Endothelial cell (in vitro differentiated cells): ENCODE measurements at places on chromosomes 7 and 10.
A peak's percentile ranks its signal among the peaks of the same experiment; 100 is the strongest.

GRCh38 chr7:28815928-28816373 is 142.2 kb downstream of the TRIL start:
- no peak for DNase-seq

DNA sequence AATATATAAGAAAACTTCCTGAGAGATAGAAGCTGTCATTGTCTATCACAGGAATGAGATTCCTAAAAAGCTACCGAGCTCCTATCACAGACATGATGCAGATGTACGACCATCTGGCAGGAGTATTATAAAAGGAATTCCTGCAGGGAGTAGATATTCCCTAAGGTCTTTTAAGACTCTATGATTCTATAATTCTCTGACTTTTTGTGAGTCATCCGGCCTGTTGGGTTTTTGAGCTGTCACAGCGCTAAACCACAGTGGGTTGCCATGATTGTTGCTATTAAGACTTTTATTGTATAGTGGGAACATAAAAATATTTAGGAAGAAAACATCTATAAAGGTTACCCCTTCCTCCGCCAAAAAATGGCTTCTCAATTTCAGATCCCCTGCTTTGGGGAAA is 223.4 kb downstream of the BMPER start:
- no peak for DNase-seq

DNA sequence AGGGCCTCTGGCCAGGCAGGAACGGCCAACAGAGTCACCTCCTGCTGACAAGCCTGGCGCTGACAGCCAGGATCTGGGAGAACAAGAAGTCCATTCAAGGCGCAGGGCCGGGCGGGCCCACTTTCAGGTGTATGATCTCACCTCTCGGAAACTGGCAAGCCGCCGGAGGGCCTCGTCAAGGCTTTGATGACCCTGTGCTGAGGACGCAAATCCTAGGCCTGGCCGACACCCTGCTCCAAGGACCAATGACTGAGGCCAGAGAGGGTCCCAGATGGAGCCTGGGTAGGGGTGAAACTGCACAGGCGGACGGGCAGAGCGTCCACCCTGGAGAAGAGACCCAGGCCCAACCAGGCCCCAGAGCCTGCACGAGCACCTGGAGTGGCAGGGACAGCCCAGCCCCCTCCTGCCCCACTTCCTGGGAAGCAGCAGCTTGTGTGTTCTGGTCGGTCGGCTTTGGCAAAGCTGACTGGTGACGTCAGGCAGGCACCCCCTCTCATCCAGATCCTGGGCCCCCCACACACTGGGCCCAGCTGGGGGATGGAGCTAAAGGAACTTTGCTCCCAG is 30.6 kb downstream of the MYL10 start:
- DNase-seq: no peak

- DNase-seq: no peak
Measured at GRCh38 chr7:39211581-39211980, 233.9 kb downstream of the POU6F2 start.

- DNase-seq: no peak
Measured at GRCh38 chr7:17554341-17555015, 256.0 kb downstream of the AHR start.

DNA sequence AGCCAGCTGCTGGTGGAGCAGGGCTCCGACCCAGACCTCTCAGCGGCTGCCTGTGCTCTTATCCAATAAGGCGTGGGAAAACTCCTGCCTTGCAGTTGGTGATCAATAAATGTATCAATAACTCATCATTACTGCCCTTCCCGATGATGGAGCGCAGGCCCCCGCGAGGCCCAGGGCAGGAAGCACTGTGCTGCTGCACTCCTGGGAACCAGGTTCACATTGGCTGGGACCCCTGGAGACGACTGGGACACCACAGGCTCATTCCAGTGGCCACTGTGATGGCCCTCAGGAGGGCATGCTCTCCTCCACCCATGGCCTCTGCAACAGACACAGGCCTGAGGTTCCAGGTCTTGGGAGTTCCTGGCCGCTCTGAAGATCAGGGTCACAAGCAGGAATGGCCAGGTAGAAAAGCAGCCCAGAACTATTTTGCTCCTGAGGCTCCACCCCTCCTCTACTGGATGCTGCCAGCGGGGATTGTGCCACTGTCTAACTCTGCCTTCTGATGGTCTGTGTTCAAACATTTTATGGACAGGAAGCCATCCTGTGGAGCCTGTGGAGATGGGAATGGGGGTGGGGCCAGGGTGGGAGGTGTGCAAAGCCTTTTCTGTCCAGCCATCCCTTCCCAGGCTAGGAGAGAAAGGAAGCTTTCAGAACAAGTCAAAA is 287.4 kb upstream of the ZMIZ1 start:
- no peak for DNase-seq

- peak; percentile 97 for DNase-seq
Measured at GRCh38 chr10:122374237-122374858, at the start of gene PLEKHA1. Gene PLEKHA1 (plus strand): TSS chr10:122374708. CDS start chr10:122393201, 18,493 bp downstream.

- no peak for DNase-seq
Measured at GRCh38 chr7:26159243-26159642, 7.2 kb downstream of the NFE2L3 start.

DNA sequence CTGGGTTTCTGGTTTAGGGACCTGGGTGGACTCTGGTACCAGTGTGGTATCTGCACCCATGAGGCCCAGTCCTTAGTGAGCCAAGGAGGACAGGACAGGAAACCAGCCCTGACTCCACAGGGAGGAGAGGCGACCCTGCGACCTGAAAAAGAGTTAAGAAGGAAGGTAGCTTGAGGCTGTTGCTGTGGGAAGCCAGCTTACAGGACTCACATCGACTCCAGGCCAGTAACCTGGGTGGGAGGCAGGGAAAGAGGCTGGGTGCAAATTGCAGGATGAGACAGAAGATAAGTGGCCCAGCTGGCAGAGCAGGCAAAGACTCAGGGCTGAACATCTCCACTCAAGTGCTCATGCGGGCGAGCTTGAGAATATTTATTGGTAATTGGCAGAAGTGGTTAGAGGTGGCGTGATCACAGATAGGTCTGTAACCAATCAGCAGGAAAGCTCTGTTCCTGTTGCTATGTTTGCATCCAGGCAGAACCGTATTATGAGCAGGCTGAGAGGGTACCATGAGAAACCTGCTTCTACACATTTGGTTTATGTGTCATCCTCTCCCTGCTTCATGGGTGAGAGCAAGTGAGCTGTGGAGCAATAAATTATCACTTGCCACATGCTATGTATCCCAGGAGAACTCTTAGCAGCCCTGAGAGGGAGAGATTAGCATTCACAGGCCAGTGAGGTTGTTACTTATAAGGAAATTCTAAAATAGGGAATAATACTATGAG is 11.0 kb downstream of the TLL2 start:
- no peak for DNase-seq

- DNase-seq: no peak
Measured at GRCh38 chr10:20254078-20254477, 437.8 kb downstream of the PLXDC2 start.

DNA sequence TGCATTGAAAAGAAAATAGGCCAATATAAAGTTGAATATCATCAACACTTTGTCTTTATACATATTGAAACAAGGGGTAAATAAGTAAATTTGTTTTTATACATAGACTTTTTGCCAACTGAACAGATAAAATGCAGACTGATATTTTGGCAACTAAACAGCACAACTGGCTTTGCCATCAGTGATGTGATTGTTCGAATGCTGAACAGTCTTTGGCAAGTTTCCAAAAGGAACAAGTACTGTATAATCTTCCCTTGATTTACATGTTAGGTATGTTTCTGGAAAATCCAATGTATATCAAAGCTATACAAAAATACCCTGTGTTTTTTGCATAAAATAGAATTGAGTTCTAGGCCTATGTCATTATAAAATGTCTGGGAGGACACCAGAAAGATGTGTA is 18.2 kb upstream of the ANKRD1 start:
- DNase-seq: no peak

- DNase-seq: no peak
Measured at GRCh38 chr10:81532403-81532802, 342.6 kb upstream of the NRG3 start.

DNA sequence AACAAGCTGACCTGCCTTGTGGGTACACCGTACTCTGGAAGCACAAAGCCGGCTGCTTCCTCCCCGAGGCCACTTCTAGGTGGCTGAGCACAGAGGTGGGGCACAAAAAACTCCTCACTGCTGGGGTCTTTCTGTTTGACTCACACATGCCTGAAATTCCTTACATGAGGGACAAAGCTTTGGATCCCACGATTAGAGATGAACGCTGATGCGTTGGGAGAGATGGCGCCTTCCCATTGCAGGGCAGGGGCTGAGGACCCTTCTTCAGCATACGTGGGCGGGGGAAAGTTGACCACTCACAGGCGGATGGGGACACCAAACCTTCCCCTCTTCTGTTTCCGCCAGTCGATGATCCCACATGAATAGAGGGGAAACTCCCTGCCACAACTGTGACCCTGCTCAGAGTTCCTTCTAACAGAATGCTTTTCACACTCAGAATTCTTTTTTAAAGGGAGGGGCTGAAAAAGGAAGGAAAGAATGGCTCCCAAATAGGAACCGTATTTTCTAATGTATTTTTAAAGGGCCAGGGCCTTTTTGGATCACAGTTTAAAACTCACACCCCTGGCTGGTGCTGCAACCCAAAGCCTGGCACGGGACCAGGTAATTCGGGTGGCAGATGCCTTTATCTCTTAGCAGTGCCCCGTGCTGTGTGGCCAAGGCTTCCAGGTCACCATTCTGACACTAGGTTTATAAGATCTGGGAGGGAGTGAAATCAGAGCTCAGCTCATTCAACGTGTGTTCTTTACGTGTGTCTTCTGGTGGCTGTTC is 134.0 kb downstream of the PRKAG2 start:
- DNase-seq: no peak

GRCh38 chr10:132578287-132578951 is 40.8 kb downstream of the INPP5A start:
- no peak for DNase-seq

GRCh38 chr10:5206799-5207198 is 10.2 kb downstream of the AKR1C4 start:
- DNase-seq: no peak

GRCh38 chr7:18768256-18768655 is 272.7 kb downstream of the HDAC9 start:
- DNase-seq: no peak

GRCh38 chr7:29349362-29349761 is 154.8 kb downstream of the CHN2 start:
- no peak for DNase-seq

DNA sequence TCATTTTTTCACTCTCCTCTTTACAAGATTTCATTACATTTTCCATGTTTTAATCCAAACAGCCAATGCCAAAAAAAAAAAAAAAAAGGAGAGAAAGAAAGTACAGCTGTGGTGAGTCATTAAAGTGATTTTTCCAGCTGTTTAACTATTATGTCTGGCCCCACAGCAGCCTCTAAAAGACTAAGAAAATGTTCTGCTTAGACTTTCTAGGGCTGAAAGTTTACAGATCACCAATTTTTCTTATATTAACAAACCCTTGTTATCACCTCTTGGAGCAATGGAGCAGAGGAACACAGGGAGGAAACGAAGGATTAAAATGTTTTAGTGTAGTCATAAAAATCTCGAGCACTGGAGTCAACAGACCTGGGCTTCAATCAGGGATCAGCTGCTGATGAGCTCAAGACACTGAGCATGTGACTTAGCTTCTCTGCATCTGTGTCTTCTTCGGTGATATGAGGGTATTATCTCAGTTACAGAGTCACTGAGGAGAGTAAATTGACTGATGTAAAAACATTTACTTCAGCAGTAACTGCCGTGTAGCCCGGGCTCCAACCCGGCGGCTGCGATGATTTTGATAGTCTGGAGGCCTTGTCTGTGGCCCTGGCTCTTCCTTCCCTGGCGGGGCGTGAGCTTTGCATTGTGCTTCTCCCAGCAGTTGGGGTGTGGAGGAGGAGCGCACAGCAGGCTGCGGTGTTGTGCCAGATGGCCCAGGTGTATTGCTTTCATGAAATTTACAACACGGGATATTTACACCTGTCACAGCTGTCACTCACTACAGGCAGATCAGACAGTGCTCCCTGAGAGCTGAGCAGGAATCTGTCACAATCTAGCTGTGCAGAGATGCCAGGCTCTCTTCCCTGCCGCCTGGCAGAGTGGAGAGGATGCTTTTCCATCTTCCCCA is 298.3 kb upstream of the FZD8 start:
- DNase-seq: no peak

GRCh38 chr7:14936554-14936953 is 34.0 kb upstream of the DGKB start:
- DNase-seq: no peak

- DNase-seq: no peak
Measured at GRCh38 chr10:69439350-69439739, 11.9 kb upstream of the TSPAN15 start.

DNA sequence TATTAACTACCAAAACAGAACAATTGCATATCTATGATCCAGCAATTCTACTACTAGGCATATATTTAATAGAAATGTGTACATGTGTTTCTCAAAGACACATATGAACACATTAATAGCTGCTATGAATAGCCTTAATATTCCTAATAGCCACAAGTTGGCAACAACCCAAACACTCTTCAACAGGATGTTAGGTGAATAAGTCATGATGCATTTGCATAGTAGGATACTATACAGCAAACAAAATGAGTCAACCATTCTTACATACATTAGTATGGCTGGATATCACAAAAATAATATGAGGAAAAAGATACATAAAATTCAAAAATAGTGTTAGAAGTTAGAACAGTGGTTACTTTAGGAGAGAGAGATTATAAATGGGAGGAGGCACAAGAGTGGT is 26.8 kb upstream of the ZNF746 start:
- no peak for DNase-seq

GRCh38 chr7:106679153-106679931 is 18.4 kb upstream of the CCDC71L start:
- DNase-seq: no peak

GRCh38 chr7:34869057-34869456 is 168.2 kb downstream of the DPY19L1 start:
- DNase-seq: no peak

DNA sequence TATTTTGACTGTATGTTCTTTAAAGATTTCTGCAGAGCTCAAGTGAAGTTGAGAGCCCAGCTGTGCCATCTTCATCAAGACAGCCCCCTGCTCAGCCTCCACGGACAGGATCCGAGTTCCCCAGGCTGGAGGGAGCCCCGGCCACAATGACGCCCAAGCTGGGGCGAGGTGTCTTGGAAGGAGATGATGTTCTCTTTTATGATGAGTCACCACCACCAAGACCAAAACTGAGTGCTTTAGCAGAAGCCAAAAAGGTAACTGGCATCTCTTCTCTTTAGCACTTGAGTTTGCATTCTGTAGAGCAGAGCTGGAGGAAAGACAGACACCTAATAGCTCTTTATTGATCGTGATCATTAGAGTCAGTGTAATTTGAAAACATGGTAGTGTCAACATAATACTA is 33.7 kb downstream of the MCM10 start:
- no peak for DNase-seq

DNA sequence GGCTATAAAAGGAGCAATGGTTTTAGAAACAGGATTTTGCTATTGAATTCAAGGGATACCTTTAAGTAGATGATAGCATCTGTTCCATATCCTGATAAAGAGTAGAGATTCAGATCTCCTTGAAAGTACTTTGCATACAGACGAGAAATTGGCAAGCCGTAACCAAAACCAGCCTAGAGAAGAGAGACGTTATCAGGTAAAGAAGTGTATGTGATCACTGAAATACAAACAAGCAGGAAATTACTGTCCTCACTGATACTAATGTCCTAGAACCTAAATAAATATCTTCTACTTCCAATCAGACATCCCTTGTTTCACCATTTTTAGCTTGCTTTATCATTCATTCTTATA is 9.4 kb downstream of the PDK4 start:
- no peak for DNase-seq
